Uterus (tissue), 4 donors: ENCODE measurements at places on chromosomes 5 and 9.

DNA sequence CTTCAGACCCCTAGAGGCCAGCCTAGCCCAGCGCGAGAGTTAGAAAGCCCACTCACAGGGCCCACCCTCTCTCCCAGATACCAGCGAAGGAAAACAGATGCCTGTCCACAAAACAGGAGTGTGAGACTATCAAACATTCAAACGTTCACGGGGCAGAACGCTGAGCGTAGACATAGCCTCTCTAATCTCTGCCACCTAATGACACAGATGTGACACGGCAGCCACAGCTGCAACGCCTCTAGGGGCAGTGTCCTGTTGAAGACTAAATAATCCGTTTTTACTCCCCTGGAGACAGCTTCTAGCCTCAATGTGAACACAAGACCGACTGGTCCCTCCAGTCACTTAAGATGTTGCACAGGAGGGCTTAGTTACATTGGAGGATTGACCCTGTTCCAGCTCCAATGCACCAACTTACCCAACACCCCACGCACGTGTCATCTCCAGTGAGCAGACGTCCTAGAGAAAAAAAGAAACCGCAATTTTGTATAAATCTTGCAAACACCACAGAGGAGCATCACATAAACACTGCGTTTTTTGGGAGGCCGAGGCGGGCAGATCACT, 14.3 kb downstream of the DIPK1B start:
- no peaks in the 10 kb centered on the region for H3K4me1 ChIP-seq
- no peaks in the 10 kb centered on the region for H3K36me3 ChIP-seq
- H3K27me3 ChIP-seq, result no peaks in the 10 kb centered on the region
- no peak for DNase-seq
- H3K4me3 ChIP-seq, result peak overlapping the region; percentile 53
- H3K27ac ChIP-seq, result no peak overlapping the region

DNA sequence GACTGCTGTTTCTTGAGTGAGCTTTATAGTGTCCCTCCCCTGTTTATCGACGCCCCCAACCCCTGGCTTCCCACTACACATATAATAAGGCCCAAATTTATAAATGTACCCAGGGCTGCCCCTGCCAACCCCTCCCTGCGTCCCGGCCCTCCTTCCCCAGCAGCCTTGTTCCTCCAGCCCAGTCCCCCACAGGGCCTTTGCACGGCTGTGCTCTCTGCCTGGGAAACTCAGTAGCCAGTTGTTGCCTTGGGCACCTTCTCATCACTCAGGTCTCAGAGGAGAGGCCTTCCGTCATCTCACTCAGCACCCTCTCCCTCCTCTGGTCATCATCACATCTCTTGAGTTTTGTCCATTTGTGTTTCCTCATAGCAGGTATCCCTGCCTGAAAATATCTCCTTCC, 15.8 kb upstream of the UNC5A start:
- no peak overlapping the region for H3K4me3 ChIP-seq
- peaks cover 5% of the 10 kb centered on the region for H3K27me3 ChIP-seq
- H3K36me3 ChIP-seq, result no peaks in the 10 kb centered on the region
- no peaks in the 10 kb centered on the region for H3K4me1 ChIP-seq

GRCh38 chr9:106296426-106296825, 566.5 kb upstream of the ZNF462 start:
- no peak overlapping the region for H3K27ac ChIP-seq
- DNase-seq, result no peak
- H3K4me3 ChIP-seq, result no peak overlapping the region
- no peaks in the 10 kb centered on the region for H3K36me3 ChIP-seq
- no peaks in the 10 kb centered on the region for H3K4me1 ChIP-seq

DNA sequence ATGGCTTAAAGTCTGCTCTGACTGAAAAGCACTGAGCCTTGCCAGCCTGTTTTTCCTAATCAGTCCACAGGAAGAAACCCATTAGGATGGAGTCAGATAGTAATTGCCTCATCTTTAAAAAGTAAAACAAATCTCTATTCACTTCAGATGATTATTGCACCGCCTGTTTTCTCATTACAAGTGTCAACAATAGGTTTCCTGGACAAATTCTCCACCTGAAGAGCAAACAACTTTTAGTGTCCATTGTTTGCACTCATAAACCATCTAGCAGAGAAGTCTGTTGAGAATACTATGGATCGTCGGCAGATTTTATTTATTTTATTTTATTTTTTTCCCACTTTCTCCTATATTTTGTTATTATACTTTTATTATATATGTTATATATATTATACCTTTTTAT, 20.3 kb downstream of the C5orf63 start:
- H3K36me3 ChIP-seq, result no peaks in the 10 kb centered on the region
- H3K27ac ChIP-seq, result no peak overlapping the region
- no peaks in the 10 kb centered on the region for H3K4me1 ChIP-seq
- no peaks in the 10 kb centered on the region for H3K27me3 ChIP-seq

DNA sequence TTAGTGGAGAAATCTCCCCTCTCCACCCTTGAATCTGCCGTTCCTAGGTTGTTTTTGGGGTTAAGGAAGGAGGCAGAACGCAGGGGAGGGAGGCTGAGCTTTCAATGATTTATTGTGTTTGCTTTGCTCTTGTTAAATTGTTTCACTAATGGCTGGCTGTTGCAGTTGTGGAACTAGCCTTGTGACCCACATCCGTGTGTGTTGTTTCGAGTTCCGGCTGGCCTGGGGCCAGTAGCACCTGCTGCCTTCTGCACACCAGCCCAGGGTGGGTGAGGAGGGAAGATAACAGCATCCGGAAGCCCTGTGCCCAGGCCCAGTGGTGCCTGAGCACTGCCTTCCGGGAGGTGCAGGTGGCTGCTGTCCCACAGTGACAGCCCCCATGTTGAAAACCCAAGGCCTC, 3.6 kb downstream of the ERGIC1 start:
- no peaks in the 10 kb centered on the region for H3K27me3 ChIP-seq
- peak overlapping the region; percentile 81 for H3K27ac ChIP-seq
- no peak overlapping the region for H3K4me3 ChIP-seq
- no peaks in the 10 kb centered on the region for H3K36me3 ChIP-seq
- no peak for DNase-seq

DNA sequence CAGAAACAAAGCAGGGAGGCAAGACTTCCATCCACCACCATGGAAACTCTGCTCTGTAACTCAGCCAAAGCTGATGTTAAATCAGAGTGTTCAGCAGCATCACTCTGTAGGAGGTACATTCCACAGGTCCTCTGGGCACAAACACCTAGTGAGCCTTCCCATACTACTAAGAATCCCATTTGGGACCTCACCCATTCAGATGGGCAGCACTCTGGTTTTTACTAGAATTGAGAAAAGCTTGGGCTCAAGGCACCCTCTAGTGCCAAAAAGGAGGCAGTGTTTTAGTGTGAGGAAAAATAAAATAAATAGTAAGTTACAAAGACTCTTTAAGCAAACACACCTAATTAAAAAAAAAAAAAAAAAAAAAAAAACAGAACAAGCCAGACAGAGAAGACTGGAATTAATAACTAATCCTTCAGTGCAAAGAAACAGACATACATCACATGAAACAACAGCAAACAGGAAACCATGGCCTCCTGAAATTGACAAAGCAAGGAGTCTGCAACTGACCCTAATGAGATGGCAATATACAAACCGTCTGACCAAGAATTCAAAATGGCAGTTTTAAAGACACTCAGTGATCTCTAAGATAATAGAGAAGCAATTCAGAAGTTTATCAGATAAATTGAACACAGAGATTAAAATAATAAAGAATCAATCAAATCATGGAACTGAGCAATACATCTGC, 159.5 kb downstream of the GNA14 start:
- DNase-seq, result no peak
- H3K36me3 ChIP-seq, result no peaks in the 10 kb centered on the region
- H3K4me1 ChIP-seq, result no peaks in the 10 kb centered on the region
- no peak overlapping the region for H3K4me3 ChIP-seq
- H3K27me3 ChIP-seq, result no peaks in the 10 kb centered on the region

DNA sequence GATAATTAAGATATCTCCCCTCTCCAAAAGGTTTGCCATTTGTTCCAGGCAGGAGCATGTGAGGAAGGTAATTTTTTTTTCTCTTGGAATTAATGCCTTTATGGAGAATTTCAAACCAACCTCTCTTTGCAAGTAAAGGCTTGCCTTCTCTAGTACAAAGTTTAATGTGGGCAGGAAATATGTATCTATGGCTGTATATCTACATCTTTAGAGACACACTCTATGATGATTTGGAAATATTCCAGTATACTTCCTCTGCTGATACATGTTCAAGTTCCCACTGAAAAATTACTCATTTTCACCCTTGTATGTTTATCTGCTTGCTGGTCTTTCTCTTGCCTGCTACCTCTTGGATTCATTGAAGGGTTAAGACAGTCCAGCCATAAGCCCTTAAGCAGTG, 83.5 kb upstream of the SEMA6A start:
- no peaks in the 10 kb centered on the region for H3K27me3 ChIP-seq
- no peak overlapping the region for H3K4me3 ChIP-seq
- DNase-seq, result no peak
- no peaks in the 10 kb centered on the region for H3K36me3 ChIP-seq
